ENCODE measurements at places on chromosomes 2 and 18.
A peak's percentile ranks its signal among the peaks of the same experiment; 100 is the strongest.

DNA sequence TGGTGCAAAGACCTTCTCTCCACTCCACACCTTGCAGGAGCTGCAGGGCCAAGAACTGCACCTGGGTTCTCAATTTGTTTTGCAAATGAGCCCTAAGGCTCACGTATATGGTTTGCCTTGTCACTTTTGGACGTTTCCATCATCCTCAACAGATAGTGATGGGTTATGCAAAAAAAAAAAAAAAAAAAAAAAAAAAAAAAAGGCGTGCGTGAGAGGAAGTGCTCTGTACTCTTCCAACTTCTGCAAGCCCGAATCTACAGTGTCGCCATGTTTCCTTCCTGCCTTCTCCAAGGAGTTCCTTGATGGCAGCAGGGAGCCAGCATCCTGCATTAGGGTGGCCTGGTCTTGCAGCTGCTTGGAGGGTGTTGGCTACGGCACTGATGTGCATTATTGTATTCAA lies 4.0 kb upstream of the INHBB start:
- DNase-seq, result no peak

- no peak for DNase-seq
Measured at GRCh38 chr2:161020437-161020836, 139.8 kb upstream of the TANK start.

- peak; percentile 33 for DNase-seq
Measured at GRCh38 chr2:239912938-239913635, 112.1 kb downstream of the NDUFA10 start.

DNA sequence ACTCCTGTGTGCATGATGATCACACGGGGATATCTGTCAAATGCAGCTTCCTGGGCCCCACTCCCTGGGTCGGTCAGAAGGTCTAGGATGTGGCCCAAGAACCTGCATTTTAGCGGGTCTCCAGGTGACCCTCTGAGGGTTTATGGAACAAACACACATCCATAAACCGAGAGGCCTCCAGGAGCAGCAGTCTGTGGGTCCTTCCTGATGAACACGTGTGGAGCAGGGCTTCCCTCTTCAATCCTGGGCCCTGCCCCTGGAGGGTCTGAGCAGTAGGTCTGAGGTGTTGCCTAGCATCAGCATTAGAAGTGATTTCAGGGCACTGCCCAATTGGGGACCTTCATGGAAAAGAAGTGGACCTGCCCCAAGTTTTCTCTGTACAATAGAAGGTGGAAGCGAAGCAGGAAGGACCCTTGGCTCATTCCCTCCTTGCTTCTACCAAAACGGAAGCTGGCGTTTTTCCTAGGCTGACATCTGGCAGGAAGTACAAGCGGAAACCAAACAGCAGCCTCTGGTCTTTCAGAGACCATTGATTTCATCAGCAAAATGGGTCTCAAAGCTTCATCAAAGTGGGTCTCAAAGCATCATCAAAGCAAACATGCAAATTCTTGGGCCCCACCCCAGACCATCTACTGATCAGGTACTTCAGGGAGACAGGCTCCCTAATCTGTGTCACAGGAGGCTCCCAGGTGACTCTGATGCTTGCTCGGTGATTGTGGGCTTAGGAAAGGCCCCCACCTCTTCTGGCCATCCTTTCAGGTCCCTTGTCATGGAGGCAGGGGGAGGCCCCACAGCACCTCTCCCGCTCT lies 30.7 kb downstream of the INO80C start:
- no peak for DNase-seq

- DNase-seq, result no peak
Measured at GRCh38 chr2:167264380-167264779, 376.1 kb downstream of the XIRP2 start.

DNA sequence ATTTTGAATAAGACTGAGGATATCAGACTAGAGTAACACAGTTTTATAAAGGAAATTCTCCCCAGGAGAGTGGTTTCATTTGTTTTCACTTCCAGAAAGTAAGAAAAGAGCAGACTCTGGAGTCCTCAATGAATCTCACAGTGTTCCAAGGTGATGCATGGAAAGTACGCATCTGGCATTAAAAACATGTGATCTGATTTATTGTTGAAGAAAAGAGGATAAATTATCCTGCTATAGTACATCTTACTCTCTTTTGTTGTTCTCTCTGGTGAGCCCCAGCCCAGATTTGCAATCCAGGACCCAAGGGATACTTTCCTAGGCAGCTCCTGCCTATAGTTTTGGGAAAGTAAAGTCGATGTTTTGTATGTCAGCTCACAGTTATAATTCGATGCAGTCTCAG lies 285.9 kb downstream of the CTNNA2 start:
- no peak for DNase-seq

GRCh38 chr18:64659196-64659595 lies 510.3 kb upstream of the LINC00305 start:
- DNase-seq, result no peak

DNA sequence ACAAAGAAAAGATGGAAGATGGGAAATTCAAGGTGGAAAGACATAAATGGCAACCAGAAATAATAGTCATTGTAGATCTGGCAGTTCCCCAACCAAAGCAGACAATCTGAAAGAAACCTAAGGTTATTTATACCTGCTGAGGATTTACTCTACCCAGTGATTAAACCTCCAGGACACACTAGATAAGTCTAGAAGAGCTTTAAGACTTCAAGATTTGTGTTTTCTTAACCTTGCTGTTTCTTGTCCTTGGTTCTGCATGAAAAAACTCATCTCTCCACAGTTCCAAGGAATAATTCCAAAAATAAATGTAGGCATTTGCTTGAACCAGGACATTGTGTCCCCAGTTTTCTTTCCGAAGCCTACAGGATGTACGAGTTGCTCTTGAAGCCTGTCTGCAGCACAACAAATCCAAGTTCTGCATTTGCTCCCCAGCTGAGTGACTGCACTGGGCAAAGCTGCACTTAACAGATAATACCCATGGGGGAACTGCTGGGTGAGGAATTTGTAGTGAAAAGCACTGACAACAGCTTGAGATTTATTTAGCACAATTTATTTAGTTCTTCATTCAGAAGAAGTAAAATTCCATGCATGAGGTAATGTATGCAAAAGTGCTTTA lies 19.8 kb downstream of the DTNA start:
- no peak for DNase-seq

DNA sequence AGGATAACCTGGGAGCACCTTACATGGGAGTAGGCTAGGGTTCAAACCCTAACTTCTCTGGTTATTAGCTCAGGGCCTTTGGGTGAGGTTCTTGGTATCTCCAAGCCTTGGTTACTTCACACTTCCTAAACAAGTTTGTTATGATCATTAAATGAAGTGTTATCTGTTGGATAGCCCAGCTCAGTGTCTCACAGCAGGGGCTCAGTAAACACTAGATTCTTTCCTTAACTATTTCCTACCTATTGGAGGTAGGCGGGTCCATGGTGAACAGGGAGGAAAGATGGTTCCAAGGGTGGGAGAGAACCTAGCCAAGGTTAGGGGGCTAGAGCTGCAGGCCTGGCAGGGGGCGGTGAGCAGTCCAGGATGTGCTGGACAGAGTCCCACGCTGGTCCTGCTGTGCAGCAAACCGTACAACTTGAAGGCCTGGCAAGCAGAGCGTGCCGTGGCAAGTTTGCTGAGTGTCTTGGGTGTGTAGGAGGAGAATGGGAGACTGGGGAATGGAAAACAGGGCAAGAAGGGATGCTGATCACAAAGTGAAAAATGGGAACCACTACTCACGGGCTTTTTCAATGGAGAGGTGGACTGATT lies 259.1 kb downstream of the PRKCE start:
- no peak for DNase-seq

DNA sequence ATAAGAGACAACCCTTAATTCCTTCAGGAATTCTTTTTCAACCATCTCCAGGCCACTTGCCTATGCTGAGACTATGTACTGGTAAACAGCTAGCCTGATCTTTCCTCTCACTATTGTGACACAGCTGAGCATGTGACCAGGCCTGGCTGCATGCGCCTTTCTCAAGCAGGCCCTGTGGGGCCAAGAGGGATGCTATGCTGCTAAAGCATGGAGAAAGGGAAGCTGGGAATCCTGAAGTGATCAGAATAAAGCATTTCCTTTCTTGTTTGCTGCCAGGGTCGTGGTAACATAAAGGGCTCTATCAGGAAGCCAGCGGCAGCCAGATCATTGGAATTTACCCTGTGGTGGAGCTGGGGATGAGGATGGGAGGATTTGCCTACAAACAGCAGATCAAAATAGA lies 29.8 kb upstream of the LCLAT1 start:
- peak; percentile 14 for DNase-seq

- DNase-seq, result peak; percentile 31
Measured at GRCh38 chr18:62828852-62829251, 113.5 kb downstream of the PHLPP1 start.

GRCh38 chr18:69002233-69002632 lies 204.4 kb downstream of the CCDC102B start:
- no peak for DNase-seq

- DNase-seq, result no peak
Measured at GRCh38 chr2:24122366-24123194, 554 bp downstream of the PFN4 start.

DNA sequence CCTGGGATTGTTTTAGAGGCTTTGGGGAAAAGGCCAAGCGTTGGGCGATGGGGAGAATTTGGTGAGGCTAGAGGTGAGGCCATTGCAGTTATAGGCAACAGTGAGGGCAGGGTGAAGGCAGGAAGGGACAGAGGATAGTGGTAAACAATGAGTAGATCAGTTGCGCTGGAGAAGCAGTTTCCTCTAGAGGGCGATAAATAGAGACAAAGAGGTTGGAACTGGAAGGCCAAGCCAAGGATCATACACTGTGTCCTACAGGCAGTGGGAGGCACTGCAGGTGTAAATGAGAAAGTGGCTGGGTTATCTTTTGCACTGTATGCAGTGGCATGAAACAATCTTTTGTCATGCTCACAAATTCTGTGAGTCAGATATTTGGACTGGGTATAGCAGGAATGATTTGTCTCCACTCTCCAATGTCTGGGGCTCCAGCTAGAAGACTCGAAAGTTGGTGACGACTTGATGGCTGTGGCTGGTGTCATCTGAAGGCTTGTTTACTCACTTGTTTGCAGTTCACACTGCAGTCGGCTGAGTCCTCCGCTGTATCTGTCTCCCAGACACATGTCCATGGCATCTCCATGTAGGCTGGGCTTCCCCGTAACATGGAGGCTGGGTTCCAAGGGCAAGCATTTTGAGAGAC lies 82.1 kb downstream of the TNP1 start:
- peak; percentile 81 for DNase-seq

- peak; percentile 57 for DNase-seq
Measured at GRCh38 chr2:6864231-6864754, 1.4 kb downstream of the CMPK2 start.

GRCh38 chr2:85413592-85414420 lies 3.6 kb upstream of the CAPG start:
- DNase-seq, result peak; percentile 89

GRCh38 chr18:35968278-35968880 lies 4.1 kb upstream of the RMP24 start:
- no peak for DNase-seq

DNA sequence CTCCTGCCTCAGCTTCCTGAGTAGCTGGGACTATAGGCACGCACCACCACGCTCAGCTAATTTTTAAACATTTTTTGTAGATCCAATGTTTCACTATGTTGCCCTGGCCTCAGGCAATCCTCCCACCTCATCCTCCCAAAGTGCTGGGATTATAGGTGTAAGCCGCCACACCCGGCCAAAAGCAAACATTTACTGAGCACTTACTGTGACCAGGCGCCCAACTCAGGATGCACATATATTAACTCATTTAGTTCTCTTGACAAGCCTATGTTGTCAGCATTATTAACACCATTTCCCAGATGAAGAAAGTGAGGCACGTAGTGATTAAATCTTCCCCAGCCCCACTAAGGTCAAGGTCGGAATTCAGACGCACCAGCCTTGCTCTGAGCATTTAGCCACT lies 41.1 kb downstream of the TMEM37 start:
- DNase-seq, result no peak

DNA sequence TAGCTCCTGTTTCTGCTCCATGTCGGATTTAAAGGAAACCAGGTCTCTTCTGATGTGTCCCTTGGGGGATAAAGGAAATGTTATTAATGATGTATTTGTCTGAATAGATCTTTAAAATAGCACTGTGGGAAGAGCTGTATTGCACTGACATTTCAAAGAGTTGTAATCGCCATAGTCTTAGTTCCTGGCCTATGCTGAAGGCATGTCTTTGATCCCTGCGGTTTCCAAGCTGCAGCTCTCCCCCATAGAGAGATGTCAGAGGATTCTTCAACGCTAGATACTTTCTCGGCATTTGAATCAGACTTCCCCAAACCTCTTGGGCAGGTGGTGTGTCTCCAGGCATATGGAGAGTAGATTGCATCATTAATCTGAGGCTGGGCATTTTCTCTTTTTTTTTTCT lies 40.4 kb downstream of the NAT8 start:
- DNase-seq, result no peak

DNA sequence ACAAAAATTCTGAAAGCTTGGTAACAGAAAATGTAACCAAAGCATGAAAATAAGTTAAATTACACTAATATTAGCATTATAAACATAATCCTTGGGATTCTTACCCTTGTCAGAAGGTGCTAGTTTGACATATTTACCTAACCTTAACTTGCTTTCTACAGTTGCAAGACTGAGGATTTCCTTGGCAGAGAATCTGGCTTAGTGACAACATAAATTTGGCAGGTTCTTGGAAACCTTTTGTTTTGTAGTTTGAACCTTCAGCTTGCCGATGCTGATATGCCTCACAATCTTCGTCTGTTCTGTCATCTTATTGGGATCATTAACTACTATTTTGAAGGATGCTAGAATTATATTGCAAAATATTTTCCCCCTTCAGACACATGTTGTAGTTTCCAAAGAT lies 3.4 kb downstream of the XIRP2 start:
- DNase-seq, result no peak

GRCh38 chr2:229586012-229586411 lies 128.3 kb downstream of the DNER start:
- no peak for DNase-seq

Measured in suppressor macrophage treated with lipopolysaccharide for 1 hour (primary cell).